ENCODE measurements at places on chromosomes 7 and 10. TPM values are rescaled to one million over a fixed set of nuclear protein-coding genes. Genes with fewer than 3 reads are reported as not detected.

DNA sequence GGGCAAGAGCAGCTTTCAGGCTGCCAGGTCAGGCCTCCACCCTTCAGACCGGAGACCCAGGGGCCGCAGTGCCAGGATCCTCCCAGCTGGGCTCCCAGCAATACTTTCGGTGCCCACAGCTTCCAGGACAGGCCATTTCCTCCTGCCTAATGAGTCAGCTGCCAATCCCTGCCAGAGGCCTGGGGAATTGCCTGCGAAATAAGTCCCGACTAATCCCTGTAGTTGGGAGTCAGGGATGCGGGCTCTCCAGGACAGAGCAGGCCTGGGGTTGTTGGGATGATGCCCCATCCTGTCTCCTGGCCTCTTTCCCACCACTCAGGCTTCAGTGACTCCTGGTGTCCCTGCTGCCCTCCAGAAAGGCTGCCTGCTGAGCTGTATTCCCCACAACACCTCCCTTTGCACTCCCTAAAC lies 143.5 kb upstream of the UNC5B start:
- DNase-seq, result no peak

Gene MSMB
- not detected for total RNA-seq

Gene SPDYE2
- total RNA-seq, result not detected

GRCh38 chr7:3430588-3430987 lies 129.5 kb downstream of the SDK1 start:
- no peak for DNase-seq

GRCh38 chr7:97671571-97671970 lies 60.3 kb upstream of the TAC1 start:
- DNase-seq, result no peak

GRCh38 chr7:17168416-17168815 lies 130.0 kb upstream of the AHR start:
- no peak for DNase-seq

- DNase-seq, result no peak
Observed at GRCh38 chr10:29412485-29412884, 123.6 kb downstream of the LYZL1 start.

Gene SPDYE5
- total RNA-seq, result 0.24 TPM

Gene FAM25G
- total RNA-seq, result not detected

- no peak for DNase-seq
Observed at GRCh38 chr7:27187475-27188385, 2.7 kb upstream of the HOXA11 start.

Gene SMKR1
- 1.4 TPM for total RNA-seq

DNA sequence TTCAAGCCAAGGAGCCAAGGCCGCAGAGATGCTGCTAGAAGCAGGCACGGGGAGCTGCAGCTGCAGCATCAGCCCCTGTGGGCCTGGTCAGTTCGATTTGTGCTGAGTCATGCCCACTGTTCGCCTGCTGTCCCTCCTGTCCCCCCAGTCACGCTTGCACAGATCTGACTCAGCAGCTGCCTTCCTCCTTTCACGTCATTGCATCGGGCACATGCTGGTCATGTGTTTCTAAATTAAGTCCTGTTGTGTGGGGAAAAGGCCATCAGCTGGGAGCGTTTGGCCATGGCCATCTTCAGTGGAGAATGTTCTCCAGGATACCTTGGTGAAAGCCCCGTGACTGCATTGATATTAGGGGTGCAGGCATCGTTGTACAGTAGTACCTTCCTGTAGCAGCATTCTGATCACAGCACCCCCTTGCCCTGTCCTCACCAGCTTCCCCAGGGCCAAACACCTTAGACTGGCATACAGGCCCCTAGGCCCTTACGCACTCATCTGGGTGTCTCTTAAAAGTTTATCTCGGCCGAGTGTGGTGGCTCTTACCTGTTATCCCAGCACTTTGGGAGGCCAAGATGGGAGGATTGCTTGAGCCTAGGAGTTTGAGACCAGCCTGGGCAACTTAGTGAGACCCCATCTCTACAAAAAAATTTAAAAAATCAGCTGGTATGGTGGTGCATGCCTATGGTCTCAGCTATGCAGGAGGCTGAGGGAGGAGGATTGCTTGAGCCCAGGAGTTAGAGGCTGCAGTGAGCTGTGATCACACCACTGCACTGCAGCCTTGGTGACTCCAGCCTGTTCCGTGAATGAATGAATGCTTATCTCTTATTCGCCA lies 23.2 kb downstream of the POR start:
- no peak for DNase-seq

Gene OR2A5
- total RNA-seq, result not detected

Gene MAD1L1
- 125 TPM for total RNA-seq

GRCh38 chr7:155938129-155938528 lies 125.9 kb upstream of the SHH start:
- no peak for DNase-seq

- no peak for DNase-seq
Observed at GRCh38 chr10:51092402-51092801, 18.1 kb downstream of the PRKG1 start.

GRCh38 chr10:1048349-1048731 lies 579 bp downstream of the IDI1 start:
- DNase-seq, result peak; percentile 70

GRCh38 chr10:115706488-115707076 lies 566.4 kb downstream of the GFRA1 start:
- no peak for DNase-seq

DNA sequence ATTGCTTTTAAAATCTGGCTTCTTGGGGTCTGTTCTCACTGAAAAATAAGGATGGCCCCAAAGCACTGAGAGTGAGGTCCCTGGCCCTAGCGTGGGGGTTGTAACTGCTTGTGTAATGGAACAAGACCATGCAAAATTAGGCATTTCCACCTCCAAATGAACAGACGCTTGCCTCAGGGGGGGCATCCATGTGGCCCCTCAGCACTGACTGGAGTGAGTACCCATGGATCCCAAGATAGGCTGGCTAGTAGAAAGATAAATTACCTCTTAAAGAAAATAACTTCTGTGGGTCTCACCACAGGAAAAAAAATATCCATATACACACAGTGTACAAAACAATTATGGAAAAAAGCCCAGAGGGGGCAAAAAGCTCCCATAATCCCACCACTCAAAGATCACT lies 15.2 kb upstream of the CPA1 start:
- no peak for DNase-seq

DNA sequence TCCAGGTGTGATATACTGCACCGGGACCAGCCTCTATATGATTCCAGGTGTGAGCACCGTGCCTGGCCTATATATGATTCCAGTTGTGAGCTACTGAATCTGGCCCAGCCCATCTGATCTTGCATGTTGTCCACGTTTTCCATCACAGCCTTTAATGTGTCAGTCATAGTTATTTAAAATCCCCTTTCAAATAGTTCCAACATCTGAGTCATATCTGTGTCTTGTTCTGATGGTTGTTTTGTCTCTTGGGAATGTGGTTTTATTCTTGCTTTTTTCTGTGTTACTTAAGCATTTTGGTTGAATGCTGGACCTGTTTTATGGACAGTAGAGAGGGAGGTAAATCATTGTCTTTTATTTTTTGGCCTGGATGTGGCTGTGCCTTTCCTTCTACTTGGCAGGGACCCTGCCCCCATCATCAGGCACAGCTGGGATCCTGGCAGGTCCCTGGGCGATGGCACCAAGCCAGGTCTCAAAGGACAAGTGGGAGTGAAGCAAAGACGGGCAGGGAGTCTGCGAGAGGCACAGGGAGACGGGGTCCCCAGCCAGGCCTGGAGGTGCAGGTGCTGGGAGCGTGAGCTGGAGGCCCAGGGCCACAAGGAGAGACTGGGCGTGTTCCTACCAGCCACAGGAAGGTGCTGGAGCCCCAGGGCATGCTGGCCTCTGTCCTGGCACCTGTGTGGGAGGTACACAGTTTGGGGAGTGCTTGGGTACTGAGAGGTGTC lies 94.7 kb downstream of the DYNC2I1 start:
- DNase-seq, result no peak

DNA sequence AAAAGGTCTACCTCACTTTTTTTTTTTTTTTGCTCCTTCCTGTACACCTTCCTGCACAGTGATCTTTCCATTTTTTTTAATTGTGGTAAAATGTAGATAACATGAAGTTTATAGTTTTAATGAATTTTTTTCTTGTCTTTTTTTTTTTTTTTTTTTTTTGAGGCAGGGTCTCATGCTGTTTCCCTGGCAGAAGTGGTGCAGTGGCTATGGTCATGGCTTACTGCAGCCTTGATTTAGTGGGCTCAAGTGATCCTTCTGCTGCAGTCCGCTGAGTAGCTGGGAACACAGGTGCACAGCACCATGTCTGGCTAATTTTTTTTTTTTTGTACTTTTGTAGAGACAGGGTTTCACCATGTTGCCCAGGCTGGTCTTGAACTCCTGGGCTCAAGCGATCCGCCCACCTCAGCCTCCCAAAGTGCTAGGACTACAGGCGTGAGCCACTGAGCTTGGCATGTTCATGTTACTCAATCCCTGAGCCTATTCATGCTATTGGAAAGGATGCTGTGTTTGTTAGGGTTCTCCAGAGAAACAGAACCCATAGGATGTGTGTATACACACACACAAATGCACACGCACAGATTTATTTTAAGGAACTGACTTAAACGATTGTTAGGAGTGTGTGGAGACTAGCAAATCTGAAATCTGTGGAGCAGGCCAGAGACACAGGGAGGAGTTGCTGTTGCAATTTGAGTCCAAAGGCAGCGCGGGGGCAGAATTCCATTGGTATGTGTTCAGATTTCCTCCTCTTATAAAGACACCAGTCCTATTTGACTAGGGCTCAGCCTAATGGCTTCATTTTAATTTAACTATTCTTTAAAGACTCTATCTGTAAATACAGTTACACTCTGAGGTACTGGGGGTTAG lies 29.1 kb downstream of the GALNT11 start:
- DNase-seq, result no peak

Gene ZNRF2
- 15.8 TPM for total RNA-seq

- DNase-seq, result no peak
Observed at GRCh38 chr7:11298220-11298619, 324.5 kb downstream of the PHF14 start.

- DNase-seq, result no peak
Observed at GRCh38 chr10:52447931-52448353, 133.9 kb downstream of the DKK1 start.

DNA sequence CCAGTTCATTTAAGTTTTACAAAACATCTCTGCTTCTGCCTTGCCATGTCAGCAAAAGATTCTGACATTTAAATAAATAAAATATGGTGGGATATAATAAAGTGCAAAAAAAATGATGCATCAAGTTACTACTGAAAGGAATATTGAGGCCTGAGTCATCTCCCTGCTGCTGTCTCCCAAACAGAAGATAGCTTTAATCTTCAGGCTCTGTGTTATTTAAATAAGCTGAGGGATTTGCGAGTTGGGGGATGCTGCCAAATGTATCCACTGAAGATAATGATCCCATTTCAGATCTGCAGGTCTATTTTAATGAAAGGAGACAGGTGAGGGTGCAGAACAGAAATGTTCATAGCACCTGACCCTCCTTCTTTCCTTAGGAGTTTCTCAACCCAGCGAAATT lies 720.8 kb downstream of the AUTS2 start:
- DNase-seq, result no peak

GRCh38 chr10:100433253-100434240 lies 29.3 kb upstream of the WNT8B start:
- DNase-seq, result peak; percentile 92

- DNase-seq, result peak; percentile 4
Observed at GRCh38 chr10:97003151-97003803, 171.2 kb downstream of the LCOR start.

Gene C10orf143
- total RNA-seq, result 10.2 TPM

GRCh38 chr10:26112532-26112931 lies 104.0 kb upstream of the GAD2 start:
- DNase-seq, result no peak

GRCh38 chr10:5206799-5207198 lies 10.2 kb downstream of the AKR1C4 start:
- no peak for DNase-seq

DNA sequence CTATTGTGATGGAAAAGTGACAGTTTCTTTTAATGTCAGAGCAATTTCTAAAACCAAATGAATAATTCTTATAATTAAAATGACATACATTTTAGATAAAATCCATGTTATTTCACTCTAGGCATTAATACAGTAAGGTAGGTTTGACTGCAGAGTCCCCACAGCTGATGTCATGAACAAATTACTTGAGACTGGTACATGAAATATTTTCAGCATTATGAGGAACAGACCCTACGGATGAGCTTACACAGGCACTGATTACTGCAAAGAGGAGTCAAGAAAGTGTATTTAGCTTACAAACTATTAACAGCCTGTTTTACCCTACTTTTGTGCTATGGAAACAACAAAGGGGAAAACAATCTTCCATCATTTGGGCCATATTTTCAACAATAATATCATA lies 8.9 kb downstream of the COL1A2 start:
- DNase-seq, result no peak

Gene TAS2R40
- total RNA-seq, result not detected

Gene BAIAP2L1
- total RNA-seq, result 0.51 TPM

DNA sequence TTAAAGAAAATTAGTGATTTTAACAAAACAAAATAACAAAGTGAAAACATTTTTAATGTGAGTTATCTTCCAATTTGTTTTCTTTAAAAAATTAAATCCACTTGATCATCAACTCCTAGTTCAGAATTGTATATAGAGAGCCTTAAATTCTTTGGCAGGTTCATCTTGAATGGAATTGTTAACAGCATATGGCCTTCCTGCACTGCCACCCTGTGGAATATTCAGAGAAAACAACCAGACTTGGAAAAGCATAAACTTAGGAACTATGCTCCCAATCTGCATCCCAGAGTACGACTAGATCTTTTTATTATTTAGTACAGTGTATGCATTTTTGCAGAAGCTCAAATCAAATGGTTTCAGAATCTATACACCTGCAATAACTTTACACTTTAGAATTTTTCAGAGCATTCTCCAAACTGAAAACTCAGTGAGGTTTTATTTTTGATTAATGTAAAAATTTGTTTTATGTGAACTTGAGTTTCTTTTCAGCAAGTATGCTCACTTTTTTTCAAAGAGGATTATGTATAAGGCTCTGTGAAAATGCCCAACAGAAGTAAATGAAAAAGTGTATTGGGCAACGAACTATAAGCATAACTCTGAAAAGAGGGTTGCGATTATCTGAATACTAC lies 44.9 kb upstream of the ANK3 start:
- DNase-seq, result no peak

DNA sequence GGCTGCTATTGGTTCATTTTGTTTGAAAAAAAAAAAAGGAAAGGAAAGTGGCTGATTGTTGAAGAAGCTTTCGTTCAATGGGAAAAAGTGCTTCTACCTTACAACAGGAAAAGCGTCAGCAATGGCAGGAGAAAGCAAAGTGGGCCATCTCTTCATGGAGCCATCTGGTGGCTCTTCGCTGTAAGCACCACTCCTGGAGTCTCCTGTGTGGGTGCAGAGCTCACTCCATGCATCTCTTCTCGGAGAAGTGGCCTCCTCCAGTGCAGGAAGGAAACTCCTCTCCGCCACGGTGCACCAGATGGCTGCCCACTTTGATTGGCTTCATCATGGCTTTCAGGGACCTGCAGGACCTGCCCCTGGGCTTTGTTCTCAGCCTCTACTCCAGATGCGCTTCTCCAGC lies 250.9 kb downstream of the PTEN start:
- no peak for DNase-seq

GRCh38 chr10:77554996-77555397 lies 82.6 kb downstream of the KCNMA1 start:
- no peak for DNase-seq

GRCh38 chr7:106778656-106779250 lies 86.3 kb upstream of the PIK3CG start:
- DNase-seq, result no peak

- no peak for DNase-seq
Observed at GRCh38 chr10:62249957-62250356, 18.7 kb downstream of the RTKN2 start.

Gene POP7
- 15.0 TPM for total RNA-seq

Measured in naive thymus-derived CD4-positive, alpha-beta T cell (primary cell).